ENCODE measurements at places on chromosomes 7 and 10. TPM values are rescaled to one million over a fixed set of nuclear protein-coding genes. Genes with fewer than 3 reads are reported as not detected.

TRIM8 gene
- 42.2 TPM for total RNA-seq

CDK1 gene
- total RNA-seq, result 91.7 TPM

UCMA gene
- not detected for total RNA-seq

AGFG2 gene
- 20.1 TPM for total RNA-seq

DOCK1 gene
- 25.8 TPM for total RNA-seq

TYW1 gene
- total RNA-seq, result 14.9 TPM
